ENCODE measurements at places on chromosomes 2 and 18.

DNA sequence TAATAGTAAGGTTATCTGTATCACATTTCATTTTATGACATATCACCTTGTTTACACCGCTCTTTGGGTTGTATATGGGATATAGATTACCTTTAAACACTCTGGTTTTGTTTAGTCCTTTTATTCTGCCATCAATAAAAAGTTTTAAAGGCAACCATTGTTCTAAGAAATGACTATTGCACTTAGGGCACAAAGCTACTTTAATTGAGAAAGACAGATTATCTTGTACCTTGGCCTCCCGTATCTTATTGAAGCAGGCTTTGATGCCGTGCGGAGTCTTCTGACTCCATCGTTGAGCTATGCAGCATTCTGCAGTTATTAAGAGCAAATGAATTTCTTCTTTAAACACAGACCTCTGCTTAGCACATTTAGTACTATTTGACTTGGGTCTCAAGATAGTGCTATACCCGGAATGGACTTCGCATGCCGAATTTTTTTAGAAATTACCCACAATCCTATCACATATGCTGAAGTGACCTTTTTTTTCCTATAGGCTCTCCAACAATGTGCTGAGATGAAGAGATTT is 16.7 kb downstream of the PKDCC start:
- no peak for DNase-seq

GRCh38 chr2:10083692-10084211 is 3.5 kb upstream of the CYS1 start:
- DNase-seq = no peak

- peak; percentile 63 for DNase-seq
Observed at GRCh38 chr2:160269803-160270570, 69.9 kb upstream of the ITGB6 start.

GRCh38 chr2:38619458-38620164 is 16.9 kb upstream of the HNRNPLL start:
- no peak for DNase-seq

DNA sequence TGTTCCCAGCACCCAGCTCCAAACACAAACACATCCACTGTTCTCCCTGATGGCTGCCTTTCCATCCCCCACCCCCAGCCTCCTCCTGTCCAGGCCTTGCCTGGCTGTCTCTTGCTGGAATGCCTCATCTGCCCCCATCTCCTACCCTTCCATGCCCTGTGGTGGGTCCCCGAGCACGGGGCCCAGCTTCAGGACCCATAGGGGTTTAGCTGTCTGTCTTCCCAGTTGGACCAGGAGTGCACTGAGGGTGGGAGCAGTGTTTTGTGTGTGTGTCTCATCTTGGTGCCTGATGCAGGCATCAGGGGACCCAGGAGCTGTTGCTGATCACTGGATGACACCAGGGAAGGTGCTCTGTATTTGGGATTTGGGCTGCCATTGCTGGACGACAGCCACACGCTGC is 34.5 kb downstream of the GLI2 start:
- peak; percentile 15 for DNase-seq

GRCh38 chr2:169738566-169739229 is 5.1 kb downstream of the KLHL23 start:
- no peak for DNase-seq

GRCh38 chr2:210268281-210268680 is 43.0 kb upstream of the ACADL start:
- no peak for DNase-seq

GRCh38 chr2:79554899-79555298 is 42.0 kb downstream of the CTNNA2 start:
- no peak for DNase-seq

DNA sequence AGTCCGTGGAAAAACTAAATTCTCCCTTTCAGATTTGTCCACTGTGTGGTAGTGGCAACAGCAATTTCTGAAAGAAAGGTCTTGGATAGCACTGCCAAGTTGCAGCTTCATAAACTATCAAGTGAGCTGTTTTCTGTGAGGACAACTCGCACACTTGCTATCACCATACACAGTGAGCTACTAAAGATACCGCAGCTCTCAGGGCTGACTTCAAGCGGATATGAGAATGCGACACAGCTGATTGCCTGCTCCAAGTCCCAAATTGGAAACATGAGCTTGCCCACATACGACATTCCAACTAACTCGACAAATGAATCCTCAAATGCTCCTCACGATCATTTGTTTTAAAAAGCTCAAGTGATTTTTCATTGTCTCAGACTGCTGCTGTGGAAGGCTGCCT is 46.2 kb downstream of the E2F6 start:
- DNase-seq = no peak

- no peak for DNase-seq
Observed at GRCh38 chr2:50181212-50181611, 850.7 kb downstream of the NRXN1 start.

GRCh38 chr2:98761267-98761781 is 30.4 kb upstream of the MGAT4A start:
- DNase-seq = no peak

GRCh38 chr18:725646-726045 is 13.2 kb upstream of the ENOSF1 start:
- no peak for DNase-seq

- DNase-seq = no peak
Observed at GRCh38 chr2:239182981-239183791, 217.6 kb downstream of the HDAC4 start.

GRCh38 chr2:9905413-9905812 is 46.1 kb upstream of the GRHL1 start:
- DNase-seq = no peak

DNA sequence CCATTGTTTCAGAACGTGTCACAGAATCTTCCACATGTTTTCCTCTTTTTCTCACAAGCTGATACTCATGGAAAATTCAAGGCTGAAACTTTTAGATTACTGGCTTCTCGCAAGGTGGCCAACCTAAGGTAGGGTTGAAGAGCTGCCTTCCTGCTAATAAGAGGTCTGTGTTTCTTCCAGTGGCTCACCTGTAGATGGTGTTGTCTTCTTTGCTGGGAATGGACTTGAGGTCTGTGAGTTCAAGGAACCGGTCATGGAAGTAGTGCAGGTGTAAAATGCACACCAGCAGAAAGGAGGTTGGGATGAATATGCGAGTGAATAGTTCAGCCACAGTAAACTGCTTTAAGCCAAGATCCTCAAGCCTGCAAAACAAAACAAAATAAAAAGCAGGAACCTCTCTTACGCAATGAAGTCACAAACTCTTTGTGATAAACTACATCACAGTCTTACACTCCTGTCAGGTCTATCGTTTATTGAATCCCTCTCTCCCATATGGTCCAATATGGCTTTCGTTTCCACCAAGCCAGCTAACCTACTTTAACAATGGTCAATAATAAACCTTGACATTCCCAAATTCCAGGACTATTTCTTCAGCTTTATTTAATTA is 258.9 kb downstream of the NAPG start:
- DNase-seq = no peak

GRCh38 chr18:35982409-35983114 is 10.1 kb downstream of the RMP24 start:
- DNase-seq = no peak

DNA sequence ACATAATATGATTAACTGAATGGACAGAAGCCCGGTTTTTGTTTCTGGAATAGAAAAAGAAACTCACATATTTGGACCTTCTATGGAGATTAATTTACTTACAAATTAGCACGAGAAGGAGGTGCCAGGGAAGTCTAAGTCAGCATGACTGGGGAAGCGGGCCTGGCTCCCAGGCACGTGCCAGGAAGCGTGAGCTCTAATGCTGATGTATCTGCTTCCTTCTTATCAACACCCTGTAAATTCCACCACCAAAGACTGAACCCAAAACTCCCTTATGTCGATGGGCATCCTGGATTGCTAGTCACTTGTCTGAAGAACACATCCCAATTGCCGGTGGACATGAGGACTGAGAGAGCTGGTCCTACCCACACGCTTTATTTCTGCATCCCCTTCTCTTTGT is 134.5 kb downstream of the GALNT14 start:
- DNase-seq = no peak

DNA sequence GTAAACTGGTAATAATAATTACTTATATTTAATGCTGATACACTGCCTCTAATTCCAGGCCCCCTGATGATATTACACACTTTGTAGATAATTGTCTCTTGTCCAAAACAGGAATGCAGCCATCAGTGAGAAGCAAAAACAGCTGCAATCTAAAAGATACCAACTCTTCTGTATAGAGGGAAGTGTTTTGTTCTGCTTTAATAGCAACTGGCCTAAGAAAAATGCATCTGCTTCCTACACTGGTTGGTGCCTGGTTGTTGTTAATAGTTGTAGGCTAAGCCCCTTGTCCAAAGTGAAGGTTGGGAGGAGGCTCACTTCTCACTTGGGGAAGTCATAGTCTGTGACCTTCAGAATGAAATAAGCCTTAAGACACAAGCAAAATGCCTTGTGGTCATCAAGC is 332.0 kb downstream of the ZNF521 start:
- DNase-seq = no peak

DNA sequence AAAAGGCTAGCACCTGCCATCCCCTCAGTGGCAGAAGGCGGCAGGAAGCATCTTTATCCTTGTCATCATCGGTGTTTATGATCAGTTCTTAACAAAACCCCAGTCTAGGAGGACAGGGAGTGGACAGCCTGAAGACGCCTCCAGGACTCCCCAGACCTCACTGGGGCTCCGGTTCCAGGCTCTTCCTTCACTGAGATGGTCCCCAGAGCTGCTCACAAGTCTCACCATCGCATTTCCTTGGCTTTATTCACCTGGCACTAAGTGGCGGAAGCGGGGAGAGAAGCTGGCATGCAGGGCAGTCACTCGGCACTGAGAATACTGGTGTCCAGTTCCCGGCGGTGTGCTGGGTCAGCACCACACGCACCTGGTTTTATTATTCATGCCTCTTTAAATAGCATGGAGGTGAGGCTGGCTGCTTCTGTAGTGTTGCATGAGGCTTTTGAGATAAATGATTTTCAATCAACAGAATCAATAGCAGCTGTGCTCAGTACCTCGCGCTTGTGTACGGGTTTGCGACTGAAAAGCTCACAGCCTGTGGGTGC is 68.7 kb downstream of the CABLES1 start:
- DNase-seq = no peak

DNA sequence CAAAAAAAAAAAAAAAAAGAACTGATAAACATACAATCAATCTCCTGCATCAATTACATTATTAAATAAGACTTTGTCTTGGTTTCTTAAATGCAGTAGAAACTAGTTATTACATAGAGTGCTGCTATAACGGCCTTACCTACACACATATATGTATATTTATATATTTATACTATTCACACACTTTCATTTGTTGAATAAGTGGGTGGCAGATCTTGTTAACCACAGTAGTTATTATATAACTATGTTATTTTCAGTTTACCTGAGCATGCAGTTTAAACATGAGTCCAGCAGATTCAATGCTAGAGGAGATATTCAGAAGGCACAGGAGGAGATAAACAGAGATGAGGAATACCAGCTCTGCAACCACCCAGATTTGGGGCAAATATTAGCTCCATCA is 81.5 kb upstream of the CD226 start:
- no peak for DNase-seq

GRCh38 chr2:221480821-221481220 is 91.3 kb downstream of the EPHA4 start:
- DNase-seq = no peak

DNA sequence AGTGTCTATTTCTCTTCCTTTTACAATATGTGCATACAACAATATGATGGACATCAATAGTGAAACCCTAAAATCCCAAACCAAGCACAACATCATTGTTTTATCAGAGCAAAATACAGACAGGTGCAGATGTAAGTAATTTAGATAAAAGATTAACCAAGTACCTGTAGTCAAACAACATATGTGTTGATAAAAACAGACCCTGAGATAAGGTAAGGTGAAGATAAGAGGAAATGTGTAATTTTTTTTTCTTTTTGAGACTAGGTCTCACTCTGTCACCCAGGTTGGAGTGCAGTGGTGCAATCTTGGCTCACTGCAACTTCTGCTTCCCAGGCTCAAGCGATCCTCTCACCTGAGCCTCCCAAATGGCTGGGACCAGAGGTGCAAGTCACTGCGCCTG is 589.8 kb downstream of the PLCL1 start:
- DNase-seq = no peak

- DNase-seq = peak; percentile 79
Observed at GRCh38 chr2:239381709-239382134, 19.1 kb downstream of the HDAC4 start.

- DNase-seq = no peak
Observed at GRCh38 chr2:216776066-216776850, 80.9 kb upstream of the IGFBP5 start.

DNA sequence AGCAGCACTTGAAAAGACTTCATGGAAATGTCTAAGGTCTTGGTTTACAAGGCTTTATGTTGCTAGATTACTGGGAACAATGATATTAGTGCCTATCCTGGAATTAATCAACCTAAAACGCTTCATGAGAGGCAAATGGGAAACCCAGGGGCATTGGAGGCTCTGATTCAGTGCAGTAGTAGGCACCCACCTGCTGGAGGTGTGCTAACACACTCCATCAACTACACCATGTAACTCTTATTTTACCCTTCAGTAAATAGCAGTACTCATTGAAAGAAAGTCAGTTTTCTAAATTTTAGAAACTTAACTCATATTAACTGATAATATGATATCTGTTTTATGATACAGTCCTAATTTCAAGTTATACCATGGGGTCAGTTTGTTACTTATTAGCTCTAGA is 17.4 kb upstream of the HNRNPA3 start:
- no peak for DNase-seq

DNA sequence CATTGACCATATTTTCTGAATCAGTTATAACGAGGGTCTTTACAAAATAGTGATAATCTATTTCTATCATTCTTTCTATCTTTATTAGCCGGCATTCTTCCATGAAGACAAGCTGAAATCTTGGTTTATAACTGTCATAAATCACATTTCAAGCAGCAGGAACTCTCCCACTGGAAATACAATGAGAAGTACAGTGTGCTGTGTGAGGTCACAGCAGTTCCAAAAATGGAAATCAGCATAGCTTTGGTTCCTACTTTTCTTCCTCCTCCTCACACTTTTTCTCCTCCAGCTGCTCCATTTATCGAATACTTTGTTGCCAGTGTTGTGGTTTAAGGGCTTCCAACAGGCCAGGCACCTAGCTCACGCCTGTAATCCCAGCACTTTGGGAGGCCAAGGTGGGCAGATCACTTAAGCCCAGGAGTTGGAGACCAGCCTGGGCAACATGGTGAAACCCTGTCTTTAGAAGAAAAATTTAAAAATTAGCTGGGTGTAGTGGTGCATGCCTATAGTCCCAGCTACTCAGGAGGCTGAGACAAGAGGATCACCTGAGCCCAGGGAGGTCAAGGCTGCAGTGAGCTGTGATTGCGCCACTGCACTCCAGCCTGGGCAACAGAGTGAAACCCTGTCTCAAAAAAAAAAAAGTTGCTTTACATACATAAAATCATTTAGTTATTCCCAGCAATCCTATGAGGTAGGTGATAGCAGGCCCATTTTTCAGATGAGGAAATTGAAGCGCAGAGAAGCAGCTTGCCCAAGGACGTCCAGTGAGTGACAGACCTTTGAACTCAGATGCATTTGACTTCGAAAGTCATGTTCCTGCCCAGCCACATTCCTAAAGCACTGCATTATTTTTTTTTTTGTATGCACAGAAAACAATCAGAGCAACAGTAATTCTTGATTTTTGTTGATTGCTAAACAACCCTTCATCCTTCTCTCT is 34.0 kb upstream of the GPR55 start:
- no peak for DNase-seq

Measured in CD4-positive, alpha-beta T cell treated with Interleukin-15 for 1 hour (primary cell).